ENCODE measurements at places on chromosomes 1 and 21.

GRCh38 chr1:24111996-24112779, at the start of gene MYOM3:
MYOM3 (minus strand) TSS chr1:24112135; CDS start chr1:24108636, 3,499 bp downstream.
- DNase-seq, result peak; percentile 73

DNA sequence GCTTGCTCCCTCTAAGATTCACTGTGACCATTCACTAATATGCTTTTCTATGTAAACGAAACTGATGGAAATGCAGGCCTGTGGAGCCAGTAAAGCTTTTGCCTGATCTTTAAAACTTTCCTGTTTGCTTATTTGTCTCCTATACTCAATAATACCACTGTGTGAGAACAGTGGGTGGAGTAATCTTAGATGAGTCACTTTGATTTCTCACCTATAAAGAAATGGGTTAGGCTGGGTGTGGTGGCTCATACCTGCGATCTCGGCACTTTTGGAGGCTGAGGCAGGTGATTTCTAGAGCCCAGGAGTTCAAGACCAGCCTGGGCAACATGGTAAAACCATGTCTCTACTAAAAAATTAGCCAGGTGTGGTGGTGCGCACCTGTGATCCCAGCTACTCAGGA, 70.8 kb downstream of the RWDD3 start:
- no peak for DNase-seq

- peak; percentile 10 for DNase-seq
These were observed 72.5 kb downstream of the RPS6KC1 start for GRCh38 chr1:213123536-213123935.

DNA sequence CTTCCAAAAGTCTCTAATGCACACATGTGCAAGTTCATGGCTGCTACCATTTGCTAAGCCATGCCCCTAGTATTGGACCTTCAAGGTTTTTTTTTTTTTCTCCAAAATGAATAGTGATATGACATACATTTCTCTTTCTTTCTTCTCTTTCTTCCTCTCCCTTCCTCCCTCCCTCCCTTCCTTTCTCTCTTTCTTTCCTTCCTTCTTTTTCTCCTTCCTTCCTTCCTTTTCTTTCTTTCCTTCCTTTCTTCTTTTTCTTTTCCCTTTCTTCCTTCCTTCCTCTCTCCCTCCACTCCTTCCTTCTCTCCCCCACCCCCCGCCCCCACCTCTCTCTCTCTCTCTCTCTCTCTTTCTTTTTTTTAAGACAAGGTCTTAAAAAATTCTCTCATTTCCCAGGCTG, 3.4 kb upstream of the RNF187 start:
- no peak for DNase-seq

GRCh38 chr1:150931773-150932172, 5.6 kb downstream of the SETDB1 start:
- no peak for DNase-seq

Data from HTR-8/SVneo (cell line).